ENCODE measurements at places on chromosomes 3 and 15. TPM values are rescaled to one million over a fixed set of nuclear protein-coding genes. Genes with fewer than 3 reads are reported as not detected.

The PXYLP1 gene
- 21.9 TPM for total RNA-seq

The LRIG1 gene
- 60.8 TPM for total RNA-seq

The WNT5A gene
- 30.4 TPM for total RNA-seq

The GPR27 gene
- 0.63 TPM for total RNA-seq

The CLRN1 gene
- total RNA-seq = not detected

The FAM81A gene
- not detected for total RNA-seq

The PDZRN3 gene
- 34.1 TPM for total RNA-seq

The KLHL18 gene
- total RNA-seq = 29.1 TPM

The CCNDBP1 gene
- total RNA-seq = 39.6 TPM

- H3K27me3 ChIP-seq = no peaks in the 10 kb centered on the region
- no peak overlapping the region for H3K4me3 ChIP-seq
- peaks cover 2% of the 10 kb centered on the region for H3K36me3 ChIP-seq
- H3K4me1 ChIP-seq = no peaks in the 10 kb centered on the region
These were observed 23.5 kb upstream of the SLC15A2 start for GRCh38 chr3:121870717-121871116.

DNA sequence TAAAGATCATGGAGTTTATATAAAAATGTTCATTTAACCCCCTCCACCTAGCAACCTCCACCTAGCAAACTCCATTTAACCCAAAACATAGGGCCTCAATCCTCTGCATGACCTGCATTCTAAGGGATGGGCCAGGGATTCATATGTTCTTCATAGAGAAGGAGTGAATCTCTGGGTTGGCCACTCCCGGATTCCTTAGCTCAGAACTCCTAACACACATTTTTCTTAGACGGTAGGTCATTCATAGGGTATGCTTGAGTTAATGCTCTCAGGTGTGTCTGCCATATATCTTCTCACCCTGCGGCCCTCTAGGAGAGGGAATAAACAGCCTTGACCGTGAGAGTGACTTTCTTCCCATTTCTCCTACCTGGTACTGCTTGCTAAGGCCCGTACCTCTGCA lies 102.0 kb upstream of the IGSF10 start:
- no peaks in the 10 kb centered on the region for H3K36me3 ChIP-seq
- no peak overlapping the region for H3K27ac ChIP-seq
- peaks cover 6% of the 10 kb centered on the region for H3K4me1 ChIP-seq
- no peak overlapping the region for H3K4me3 ChIP-seq
- DNase-seq = no peak

DNA sequence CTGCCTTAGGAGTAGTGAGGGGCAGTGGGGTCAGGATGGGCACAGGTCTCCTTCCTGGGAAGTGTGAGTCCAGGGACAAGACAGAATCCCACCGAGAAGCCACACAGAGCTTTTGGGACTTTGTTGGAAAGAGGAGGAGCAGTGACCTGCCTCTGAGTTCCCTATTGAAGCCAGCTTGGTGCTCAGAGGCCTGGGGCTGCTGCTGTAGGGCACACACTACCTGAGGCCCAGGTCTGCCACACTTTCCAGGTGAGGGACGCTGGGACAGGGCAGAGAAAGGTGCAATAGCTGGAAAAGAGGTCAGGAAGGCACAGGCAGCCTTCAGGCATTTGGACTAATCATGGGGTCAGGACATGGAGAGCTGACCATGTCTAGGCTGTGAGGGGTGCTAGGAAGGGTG lies 67.7 kb downstream of the SCN5A start:
- no peaks in the 10 kb centered on the region for H3K36me3 ChIP-seq
- H3K4me1 ChIP-seq = no peaks in the 10 kb centered on the region
- no peaks in the 10 kb centered on the region for H3K27me3 ChIP-seq
- H3K27ac ChIP-seq = no peak overlapping the region
- no peak overlapping the region for H3K4me3 ChIP-seq

GRCh38 chr15:64544450-64544849 lies 84.1 kb downstream of the ZNF609 start:
- peaks cover 14% of the 10 kb centered on the region for H3K4me1 ChIP-seq
- no peaks in the 10 kb centered on the region for H3K27me3 ChIP-seq
- no peak overlapping the region for H3K27ac ChIP-seq
- H3K36me3 ChIP-seq = peaks cover 9% of the 10 kb centered on the region

DNA sequence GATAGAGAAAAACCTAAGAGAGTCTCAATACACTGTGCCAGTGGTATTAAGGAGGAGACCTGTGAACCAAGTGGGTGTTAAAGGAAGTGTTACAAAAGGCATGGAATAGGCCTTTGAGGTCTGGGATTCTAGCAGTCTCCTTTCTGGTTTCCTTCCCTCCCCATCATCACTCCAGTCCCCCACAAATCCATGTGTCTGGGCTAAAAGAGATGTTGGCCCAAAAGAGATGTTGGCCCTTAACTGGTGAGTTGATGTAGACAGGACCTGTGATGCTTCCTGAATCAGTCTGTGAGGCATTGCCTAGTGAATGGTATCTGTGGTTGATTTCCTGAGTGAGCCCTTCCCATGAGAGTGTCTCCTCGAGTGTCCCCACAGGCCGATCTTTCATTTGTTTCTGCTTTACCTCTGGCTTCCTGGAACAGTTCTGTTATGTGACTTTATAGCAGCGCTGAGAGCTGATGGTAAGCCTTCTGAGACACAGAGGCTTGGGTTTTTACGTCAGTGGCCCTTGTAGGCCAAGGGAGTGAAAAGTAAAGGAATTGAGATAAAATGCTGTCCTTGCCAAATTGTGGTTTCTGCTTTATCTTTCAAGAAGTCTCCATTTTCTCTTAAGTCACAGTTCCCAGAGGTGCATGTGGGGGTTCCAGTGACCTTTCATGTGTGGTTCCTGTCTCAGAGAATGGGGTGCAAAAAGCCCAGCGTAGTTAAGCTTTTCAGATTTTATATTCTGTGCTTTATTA lies 87.8 kb downstream of the KLHL25 start:
- peaks cover 33% of the 10 kb centered on the region for H3K36me3 ChIP-seq
- H3K4me3 ChIP-seq = peak overlapping the region; percentile 72
- peaks cover 75% of the 10 kb centered on the region for H3K4me1 ChIP-seq
- DNase-seq = no peak
- peak overlapping the region; percentile 98 for H3K27ac ChIP-seq

GRCh38 chr3:2098398-2099027 lies at the start of gene CNTN4:
Gene CNTN4, plus strand, starts transcription at chr3:2098866.
- H3K4me1 ChIP-seq = peaks cover 32% of the 10 kb centered on the region
- peak within 1 kb of the TSS; percentile 88 for H3K4me3 ChIP-seq
- peak; percentile 92 for DNase-seq
- H3K36me3 ChIP-seq = no peaks in the 10 kb centered on the region

GRCh38 chr15:77446840-77447390 lies 26.2 kb downstream of the HMG20A start:
- H3K4me1 ChIP-seq = peaks cover 6% of the 10 kb centered on the region
- H3K4me3 ChIP-seq = no peak overlapping the region
- H3K27me3 ChIP-seq = no peaks in the 10 kb centered on the region
- peaks cover 14% of the 10 kb centered on the region for H3K36me3 ChIP-seq

GRCh38 chr15:34616613-34617012 lies 33.2 kb upstream of the GOLGA8B start:
- peaks cover 10% of the 10 kb centered on the region for H3K4me1 ChIP-seq
- no peak overlapping the region for H3K4me3 ChIP-seq
- DNase-seq = no peak
- no peaks in the 10 kb centered on the region for H3K36me3 ChIP-seq
- no peak overlapping the region for H3K27ac ChIP-seq

Measured in osteocyte (in vitro differentiated cells).